ENCODE measurements at places on chromosomes 3 and 15.

DNA sequence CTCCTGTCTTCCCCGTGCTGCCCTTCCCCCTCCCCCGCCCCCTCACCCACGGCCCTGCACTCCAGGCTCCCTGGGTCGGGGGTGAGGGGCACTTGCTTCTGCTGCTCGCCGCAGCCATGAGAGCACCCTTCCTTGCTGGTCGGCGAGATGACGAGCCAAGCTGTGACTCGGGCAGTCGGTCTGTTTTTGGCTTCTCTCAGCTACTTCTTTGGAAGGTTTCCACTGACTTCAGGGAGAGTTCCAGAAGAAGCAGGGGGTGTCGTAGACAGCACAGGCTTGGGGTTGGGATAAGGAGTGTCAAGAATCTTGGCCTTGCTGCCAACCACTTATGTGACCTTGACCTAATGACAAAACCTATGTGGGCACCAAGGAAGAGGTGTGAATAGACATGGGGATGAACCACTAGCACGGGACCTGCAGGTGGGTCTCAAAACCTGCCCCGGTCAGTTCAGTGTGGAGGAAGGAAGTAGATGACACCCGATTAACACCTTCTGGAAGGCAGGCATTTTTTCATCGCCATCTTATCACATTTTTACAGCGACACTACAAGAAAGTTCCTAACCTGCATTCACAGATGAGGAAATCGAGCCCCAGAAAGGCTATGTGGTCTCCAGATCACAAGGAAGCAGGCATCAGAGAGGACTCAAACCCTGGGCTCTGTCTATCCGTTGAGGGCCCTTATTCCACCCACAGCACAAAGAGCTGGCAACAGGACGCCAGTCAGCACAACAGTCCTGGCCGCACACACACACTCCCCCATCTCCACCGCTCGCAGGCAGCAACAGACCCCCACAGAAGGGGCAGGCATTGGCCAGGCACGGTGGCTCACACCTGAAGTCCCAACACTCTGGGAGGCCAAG lies 120.9 kb downstream of the LIPC start:
- DNase-seq = no peak

DNA sequence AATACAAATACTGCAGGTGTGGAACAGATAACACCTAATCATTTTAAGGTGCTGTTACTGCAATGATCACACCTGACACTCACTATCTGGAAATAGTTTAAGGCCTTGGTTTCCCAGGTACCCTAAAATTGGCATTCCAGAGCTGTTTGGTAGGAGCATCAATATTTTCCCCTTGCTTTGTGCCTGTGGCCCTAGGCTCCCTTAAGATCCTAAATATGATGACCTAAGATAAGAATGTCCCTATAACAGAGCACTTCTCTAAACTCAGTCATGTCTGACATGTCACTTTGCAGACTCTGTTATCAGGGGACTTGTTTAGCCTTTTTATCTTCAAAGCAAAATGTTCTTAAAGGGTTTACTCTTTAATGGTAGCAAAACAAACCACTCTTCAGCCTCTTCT lies 115.9 kb upstream of the STRIT1 start:
- no peak for DNase-seq

- DNase-seq = no peak
These were observed 6.0 kb downstream of the DIPK2A start for GRCh38 chr3:143977341-143978262.

DNA sequence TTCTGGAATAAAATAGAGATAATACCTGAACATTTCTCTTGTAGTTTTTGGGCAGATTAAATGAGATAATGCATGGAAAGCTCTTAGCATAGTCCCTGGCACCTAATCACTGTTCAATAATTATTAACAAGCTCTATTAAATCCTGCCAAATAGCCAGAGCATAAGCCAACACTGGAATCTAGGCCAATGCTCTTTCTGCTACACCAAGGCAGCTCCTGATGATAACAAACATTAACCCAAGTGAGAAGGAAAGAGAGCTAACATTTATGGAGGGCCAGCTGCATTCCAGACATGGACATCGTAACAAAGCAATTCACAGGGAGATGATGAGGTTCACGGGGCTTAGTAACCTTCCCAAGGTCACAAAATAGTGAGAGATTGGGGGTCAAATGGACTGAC lies 23.3 kb downstream of the LARP6 start:
- DNase-seq = no peak

DNA sequence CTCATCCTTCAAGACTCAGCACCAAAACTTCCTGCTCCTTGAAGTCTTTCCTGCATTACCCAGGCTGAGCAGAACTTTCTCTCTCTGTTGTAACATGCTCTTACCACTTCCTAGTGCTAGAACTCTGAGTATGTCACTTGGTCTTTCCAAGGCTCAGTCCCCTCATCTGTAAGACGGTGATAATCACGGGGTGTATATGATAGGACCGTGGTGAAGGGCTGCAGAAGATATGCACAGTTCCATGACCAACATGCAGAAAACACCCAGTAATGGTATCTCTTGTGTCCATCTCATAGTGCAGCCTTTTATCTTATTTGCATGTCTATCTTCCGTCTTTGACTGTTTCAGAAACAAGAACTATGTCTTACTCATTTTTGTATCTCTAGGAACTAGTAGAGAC lies 154.5 kb downstream of the ZNF621 start:
- no peak for DNase-seq

DNA sequence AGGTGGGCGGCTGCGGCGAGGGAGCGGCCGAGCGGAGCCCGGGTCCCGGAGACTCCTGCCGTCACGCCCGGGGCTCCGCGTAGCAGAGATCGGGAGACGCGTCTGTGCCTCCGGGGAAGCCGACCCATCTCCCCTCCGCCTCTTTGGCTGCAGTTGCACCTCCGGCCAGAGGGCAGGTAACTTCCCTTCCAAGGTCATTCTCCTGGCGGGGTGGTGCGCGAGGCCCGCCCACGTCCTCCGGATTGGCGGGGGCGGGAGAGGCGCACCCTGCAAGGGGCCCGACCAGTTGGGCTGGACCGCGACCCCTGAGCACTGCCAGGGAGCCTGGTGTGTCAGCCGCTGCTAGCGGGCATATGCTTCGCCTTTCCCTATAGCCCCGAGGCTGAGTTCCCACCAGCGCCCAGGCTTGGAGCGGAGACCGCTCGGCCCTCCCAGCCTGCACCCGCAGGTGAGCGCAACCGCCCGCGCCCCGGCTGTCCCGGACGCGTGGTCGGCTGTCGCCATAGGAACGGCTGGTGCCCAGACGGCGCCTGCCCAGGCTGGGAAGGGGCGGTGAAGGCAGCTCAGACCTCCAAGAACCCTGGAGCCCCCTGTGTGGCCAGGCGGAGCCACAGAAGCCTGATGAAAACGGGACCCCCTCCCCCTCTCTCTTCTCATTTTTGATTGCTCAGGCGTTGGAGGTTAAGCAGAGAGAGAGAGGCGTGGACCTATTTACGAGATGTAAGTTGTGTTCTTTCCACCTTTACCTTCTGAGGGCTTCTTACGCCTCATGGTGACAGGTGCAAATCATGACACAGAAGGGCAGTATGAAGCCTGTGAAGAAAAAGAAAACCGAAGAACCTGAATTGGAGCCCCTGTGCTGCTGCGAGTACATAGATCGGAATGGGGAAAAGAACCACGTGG lies 453 bp downstream of the ZDHHC23 start:
- peak; percentile 66 for DNase-seq

DNA sequence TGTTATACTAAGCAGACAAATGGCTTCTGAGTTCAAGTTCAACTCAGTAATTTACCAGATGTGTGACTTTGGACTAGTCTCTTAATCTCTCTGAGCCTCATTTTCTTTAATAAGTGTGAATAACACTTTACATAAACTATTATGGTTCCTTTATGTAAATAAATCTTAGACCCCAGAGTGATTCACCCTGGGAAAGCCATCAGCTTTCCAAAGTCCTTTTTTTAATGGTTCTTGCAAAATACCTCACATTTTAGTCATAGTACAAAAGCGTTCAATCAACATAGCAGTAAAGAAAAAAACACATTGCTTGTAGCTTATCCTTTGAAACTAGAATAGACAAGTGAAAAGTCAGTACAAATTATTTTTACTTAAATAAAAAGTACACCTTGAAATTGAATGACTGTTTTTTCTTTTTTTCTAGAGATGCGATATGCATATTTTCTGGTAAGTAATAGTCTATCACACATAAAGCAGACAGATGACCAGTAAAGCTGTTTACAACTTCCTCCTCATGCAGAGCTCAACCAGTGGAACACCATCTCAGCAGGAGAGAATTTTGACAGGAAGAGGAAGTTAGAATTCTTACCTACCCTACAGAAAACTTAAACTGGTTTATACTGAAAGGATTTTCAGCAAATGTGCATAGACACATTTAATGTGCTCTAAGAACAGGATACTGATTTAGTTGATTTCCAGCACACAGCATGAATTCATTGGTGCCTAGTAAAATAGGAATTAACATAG lies 123.0 kb upstream of the AGBL1 start:
- DNase-seq = no peak

DNA sequence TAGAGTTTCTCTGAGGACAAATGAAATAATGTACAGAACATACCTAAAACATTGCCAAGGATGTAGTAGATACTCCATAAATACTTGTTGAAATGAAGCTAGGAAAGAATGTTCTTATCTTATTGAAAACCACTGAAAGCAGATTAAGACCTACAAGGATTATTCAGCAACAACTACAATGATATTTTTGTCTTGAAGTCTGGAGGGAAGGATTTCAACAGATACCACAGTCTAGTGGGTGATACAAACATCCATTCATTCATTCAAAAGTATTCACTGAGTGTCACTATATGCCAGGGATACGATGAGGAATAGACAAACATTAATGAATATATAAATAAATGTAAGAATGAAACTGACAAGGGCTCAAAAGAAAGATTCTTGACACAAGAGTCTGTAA lies 74.7 kb upstream of the THBS1 start:
- no peak for DNase-seq

GRCh38 chr15:85646538-85647091 lies 148.1 kb downstream of the KLHL25 start:
- no peak for DNase-seq

DNA sequence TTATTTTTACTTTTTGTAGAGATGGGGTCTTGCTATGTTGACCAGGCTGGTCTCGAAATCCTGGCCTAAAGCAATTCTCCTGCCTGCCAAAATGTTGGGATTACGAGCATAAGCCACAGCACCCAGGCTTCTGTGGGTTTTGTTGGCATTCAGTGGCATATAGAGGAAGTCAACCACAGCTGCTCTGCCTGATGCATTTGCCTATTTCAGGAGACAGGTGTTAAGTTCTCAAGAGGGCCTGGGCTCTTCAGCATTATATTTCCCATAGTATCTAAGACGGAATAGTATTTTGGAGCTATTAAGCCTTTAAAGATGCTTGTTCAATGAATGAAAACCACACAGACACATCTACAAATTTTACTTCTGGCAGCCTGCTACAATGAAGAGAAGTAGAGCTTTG lies 73.5 kb upstream of the CSPG5 start:
- no peak for DNase-seq

GRCh38 chr3:196633555-196634151 lies 5.8 kb upstream of the NRROS start:
- DNase-seq = no peak

DNA sequence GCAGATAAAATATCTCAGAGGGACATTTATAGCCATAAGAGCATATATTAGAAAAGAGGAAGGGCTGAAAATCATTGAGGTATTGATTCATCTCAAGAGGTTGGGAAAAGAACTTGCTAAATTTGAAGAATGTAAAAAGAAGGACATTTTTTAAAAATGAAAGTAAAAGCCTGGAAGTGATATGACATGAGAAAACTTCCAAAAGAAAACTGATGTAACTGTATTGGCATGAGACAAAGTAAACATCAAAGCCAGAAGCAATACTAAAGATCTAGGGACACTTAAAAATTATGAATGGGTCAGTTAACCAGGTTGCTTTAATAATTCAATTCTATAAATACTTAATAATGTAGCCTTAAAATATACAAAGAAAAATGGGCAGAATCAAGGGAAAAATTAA lies 31.9 kb downstream of the CEP63 start:
- peak; percentile 20 for DNase-seq

GRCh38 chr15:54962637-54963036 lies 234.1 kb downstream of the RSL24D1 start:
- DNase-seq = no peak

Measured in eye (tissue), 1 donor.